ENCODE measurements at places on chromosomes 2 and 18.

DNA sequence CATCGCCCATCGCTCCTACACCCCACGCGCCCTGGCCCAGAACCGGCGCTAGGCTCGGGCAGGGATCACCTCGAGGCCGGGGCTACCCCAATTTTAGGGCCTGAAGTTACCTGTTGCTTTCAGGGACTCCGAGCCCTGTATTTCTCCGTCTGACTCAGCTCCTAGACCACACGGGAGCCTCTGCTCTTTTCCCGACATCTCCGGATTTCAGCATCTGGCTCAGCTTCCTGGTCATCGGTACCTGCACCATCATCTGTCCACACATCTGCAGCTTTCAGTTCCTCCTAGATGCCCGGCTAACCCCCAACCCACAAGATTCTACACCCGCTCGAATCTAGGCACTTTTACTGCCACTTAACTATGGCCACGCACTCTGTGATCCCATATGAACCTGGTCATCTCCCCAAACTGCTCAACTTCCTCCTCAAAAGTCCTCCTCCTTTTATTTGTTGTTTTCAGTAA, 12.1 kb upstream of the HMSD start:
- no peak for DNase-seq

- no peak for DNase-seq
Measured at GRCh38 chr2:131035112-131035825, 58.0 kb downstream of the FAM168B start.

DNA sequence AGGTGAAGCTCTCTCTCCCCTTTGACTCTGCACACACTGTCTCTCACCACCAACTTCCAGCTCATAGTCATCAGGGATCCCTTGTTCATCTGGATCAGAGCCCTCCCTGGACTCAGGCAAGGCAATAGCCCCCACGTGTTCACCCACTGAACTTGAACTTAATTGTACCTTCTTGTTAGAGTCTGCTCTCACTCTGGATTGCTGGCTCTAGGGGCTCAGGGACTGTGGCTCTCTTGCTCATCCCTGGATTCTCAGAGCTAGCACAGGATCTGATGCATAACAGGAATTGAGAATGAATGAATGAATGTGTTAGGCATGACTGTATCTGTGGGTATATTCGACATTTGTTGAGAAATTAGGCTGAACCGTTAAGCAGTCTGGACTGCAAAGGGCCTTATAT, 16.7 kb upstream of the ASAP2 start:
- DNase-seq, result no peak

- DNase-seq, result no peak
Measured at GRCh38 chr2:96924775-96925747, 55.2 kb upstream of the SEMA4C start.

GRCh38 chr18:13449651-13450050, 231.1 kb downstream of the LDLRAD4 start:
- no peak for DNase-seq

GRCh38 chr2:210818473-210818872, 262.1 kb downstream of the CPS1 start:
- no peak for DNase-seq

- no peak for DNase-seq
Measured at GRCh38 chr18:24053211-24053610, 38.7 kb downstream of the TTC39C start.

DNA sequence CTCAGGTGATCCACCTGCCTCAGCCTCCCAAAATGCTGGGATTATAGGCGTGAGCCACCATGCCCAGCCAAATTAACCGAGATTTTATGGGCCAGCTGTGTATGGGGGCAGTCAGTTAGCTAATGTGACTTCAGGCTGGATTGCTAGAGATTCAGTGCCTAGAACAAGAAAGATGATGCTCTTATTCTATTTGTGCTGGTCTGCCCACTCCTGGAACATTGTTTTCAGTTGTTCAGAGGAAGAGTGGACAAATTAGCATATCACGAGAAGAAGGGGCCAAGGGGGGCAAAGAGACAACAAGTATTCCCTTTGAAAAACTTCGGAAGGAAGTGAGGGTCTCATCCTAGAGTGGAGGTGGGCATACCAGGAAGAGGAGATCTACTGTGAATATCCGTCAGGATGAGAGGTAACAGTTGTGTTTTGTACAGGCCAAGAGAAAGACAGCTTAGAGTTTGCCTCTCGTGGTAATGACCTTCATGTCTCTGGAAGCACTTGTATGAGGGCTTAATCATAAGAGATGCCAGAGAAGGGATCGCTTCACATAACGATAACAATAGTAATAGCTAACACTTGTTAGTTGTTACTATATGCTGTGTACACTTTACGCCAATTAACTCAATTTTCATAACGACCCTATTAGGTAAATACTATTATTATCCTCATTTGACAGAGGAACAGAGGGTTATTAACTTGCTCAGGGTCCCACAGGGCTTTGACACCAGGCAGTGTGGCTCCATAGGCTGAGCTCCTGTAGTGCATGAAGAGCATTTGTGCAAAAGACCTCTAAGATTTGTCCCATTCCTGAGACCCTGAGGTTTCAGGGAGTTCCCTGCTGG, 138.3 kb downstream of the DDX1 start:
- no peak for DNase-seq

GRCh38 chr18:11761553-11761952, 72.5 kb downstream of the GNAL start:
- no peak for DNase-seq
